AG20443 (cell line): ENCODE measurements at places on chromosomes 3 and 15.

DNA sequence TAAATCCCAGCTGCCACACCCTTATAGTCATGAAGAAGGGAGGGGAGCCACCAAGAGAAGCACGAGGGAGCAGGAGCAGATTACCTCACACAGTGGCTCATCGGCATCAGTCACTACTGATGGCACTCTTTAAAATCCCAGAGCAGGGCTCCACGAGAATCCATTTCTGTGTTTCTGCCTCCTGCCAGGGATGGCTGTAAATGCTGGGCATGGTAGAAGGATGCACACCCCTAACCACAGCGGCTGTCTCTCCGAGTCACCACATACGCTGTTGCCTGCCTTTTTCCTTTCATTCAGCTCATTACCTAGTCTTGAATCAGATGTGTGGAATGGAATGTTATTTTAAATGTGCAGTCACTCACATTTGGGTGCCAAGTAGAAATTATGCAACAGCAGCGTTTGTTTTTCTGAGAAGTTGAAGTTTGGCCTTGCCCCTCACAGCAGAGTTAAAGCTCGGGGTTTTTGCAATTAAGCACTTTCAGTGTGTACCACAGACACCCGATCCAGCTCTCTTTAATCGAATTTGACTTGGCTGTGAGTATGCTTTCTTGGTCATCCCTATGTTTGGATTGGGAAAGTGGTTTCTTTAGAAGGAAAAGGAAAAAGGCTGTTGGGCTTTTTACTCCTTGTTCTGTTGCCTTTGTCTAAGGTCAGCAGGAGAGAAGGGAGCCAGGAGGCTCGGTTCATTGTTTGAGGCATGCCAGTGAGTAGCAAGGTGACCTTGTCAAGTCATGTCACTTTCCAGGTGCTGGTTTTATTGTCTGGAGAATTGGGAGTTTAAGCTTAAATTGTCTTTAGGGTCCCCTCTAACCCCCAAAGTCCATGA is 284.2 kb upstream of the TPM1 start:
- peak; percentile 90 for DNase-seq

DNA sequence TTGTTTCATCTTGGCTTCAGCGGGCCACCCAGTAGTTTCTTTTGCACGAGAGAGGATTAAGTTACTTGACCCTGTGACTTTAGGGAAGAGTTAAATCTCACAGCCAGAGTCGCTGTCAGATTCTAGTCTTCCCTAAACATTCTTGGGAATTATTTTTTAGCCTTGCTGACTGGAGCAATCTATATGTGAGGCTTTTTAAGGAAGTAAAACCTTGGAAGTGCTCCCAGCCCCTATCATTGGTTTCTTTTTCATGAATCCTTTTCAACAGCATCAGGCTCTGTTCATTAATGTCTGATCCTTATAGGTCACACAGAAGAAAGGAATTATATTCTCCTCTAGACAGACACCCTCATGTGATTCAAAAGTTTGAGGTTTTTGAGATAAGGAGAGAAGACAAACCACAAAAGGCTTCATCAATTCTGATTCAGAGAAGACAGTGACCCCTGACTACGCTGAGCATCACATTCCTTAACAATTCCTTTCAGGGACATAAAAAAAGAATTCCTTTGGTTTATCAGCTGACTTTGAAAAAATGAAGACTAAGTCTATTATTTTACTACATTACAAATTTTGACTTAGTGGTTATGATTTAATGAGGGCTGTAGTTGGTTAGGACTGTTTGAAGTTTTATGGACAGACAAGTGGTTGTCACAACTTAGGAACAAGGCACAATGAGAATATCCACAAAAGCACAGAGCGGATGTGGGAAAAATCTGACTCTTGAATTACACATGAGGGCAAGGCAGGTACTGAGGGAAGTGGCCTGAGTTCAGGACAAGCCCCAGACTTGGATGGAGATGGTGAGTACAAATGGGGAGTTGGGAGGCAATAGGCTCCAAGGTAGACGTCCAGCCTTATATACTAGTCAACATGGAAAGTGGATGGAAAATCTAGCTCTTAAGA is 171.1 kb upstream of the STT3B start:
- DNase-seq, result peak; percentile 70

GRCh38 chr15:90650117-90650955 is 66.8 kb upstream of the BLM start:
- no peak for DNase-seq

DNA sequence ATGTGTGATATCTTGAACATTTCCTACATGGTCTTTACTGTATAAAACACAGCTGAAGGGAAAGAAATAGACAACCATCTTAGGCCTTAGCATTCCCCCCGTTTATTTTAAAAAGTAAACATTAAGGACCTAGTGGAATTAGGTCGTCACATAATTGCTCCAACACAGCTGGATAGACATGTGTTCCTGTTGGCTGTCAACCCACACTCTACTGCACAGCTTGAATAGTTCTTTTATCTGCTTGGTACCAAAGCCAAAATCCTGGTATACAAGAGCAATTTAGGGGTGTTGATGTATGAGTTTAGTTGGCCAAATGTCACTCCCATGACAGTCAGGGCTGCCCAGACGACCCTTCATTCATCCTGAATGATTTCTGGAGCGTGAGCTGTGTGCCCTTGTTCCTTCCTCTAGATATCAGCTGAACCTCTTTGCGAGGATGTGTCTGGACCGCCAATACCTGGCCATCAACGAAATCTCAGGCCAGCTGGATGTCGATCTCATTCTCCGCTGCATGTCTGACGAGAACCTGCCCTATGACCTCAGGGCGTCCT is 179.7 kb downstream of the ITPR1 start:
- DNase-seq, result no peak

DNA sequence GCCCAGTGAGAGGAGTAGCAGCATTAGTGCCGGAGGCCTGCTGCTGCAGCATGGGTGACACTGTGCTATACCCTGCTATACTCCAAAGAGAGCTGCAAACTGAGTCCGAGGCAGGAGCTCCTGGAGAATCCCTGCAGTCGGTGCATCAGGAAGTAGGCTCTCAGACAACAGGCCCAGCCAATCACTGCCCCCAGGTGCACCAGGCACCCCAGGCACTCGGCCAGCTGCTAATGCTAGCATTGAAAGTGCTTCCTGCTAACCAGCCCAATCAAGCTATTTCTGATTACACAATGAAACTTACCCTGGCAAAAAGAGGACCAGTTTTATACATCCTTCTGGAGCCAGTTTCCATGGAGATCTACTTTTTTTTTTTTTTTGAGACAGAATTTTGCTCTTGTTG is 45.6 kb upstream of the IREB2 start:
- no peak for DNase-seq

- no peak for DNase-seq
Observed at GRCh38 chr15:32636908-32637567, 4.5 kb upstream of the SCG5 start.

DNA sequence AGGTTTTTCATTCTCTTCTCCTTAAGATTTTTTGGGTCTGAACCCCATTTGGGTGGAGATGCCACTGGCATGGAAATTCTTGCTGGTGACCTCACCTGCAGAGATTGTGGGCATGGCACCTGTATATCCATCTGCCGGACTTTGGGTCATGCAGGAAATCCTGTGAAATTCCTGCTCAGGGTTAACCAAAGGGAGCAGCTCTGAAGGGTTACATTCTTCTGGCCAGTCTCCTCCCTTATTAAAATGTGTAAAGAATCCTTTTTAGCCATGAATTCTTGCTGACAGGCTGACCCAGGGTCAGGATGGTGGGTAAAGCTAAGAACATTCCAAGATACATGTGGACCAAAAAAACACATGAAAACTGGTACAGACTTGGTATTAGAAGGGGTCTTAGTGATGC is 27.4 kb downstream of the ARHGEF26 start:
- DNase-seq, result no peak

DNA sequence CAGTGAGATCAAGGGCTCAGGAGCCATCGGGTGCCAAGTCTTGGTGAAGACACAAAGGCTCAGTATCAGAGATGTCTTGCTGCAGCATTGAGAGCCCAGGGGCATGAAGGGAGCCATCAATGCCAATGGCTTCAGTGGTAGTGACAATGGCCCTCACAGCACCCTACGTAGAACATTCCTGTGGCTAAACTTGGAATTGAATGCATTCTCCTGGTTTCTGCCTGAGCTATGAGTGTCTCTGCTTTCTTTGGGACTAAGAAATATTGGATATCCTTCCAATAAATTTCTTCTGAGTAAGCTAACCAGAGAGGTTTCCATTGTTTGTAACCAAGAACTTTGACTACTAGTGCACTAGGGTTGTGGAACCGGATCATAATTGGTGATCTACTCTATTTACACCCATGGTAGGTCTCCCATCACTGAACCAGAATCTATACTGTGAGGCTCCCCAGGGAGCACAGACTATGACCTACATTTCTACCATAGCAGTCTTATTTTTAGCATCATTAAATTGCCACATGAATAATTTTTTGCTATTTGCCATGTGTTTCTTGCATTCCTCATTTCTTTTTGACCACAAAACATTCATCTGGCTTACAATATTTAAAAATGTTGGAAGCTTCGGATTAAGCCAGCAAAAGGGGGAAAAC is 31.6 kb upstream of the PDZRN3 start:
- peak; percentile 83 for DNase-seq

- no peak for DNase-seq
Observed at GRCh38 chr15:81032355-81032754, 31.6 kb downstream of the TLNRD1 start.

GRCh38 chr3:71294919-71295318 is 288.6 kb downstream of the FOXP1 start:
- DNase-seq, result no peak
